ENCODE measurements at places on chromosomes 2 and 18.

- no peak for DNase-seq
Measured at GRCh38 chr2:37867166-37867565, 57.9 kb upstream of the RMDN2 start.

GRCh38 chr18:76274468-76275289, 220.4 kb downstream of the ZNF516 start:
- peak; percentile 72 for DNase-seq

GRCh38 chr2:231483398-231484329, 19.4 kb upstream of the NCL start:
- DNase-seq, result no peak

DNA sequence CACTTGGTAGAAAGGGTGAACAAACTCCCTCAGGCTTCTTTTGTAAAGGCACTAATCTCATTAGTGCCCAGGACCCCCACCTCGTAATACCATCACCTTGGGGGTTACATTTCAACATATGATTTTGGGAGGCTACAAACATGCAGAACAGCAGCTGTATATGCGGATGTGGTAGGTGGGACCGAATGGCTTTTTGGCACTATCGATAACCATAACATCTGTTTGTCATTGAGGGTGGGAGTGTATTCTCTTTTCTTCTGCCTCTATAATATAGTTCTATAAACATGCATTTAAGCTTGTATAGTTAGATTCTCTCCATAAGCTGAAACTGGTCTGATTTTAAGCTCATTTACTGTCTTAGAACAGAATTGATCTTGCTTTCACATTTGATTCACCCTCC, 239.1 kb upstream of the BOD1L2 start:
- DNase-seq, result no peak

Data from NCI-H1092 treated with DMSO at 0.1 percent for 48 hours (cell line).